ENCODE measurements at places on chromosomes 3 and 15.

- DNase-seq = no peak
Observed at GRCh38 chr15:78914027-78914764, 30.6 kb downstream of the CTSH start.

GRCh38 chr15:79160211-79160610, 69.6 kb upstream of the RASGRF1 start:
- DNase-seq = no peak

GRCh38 chr15:71708741-71709140, 101.6 kb upstream of the NR2E3 start:
- DNase-seq = no peak

DNA sequence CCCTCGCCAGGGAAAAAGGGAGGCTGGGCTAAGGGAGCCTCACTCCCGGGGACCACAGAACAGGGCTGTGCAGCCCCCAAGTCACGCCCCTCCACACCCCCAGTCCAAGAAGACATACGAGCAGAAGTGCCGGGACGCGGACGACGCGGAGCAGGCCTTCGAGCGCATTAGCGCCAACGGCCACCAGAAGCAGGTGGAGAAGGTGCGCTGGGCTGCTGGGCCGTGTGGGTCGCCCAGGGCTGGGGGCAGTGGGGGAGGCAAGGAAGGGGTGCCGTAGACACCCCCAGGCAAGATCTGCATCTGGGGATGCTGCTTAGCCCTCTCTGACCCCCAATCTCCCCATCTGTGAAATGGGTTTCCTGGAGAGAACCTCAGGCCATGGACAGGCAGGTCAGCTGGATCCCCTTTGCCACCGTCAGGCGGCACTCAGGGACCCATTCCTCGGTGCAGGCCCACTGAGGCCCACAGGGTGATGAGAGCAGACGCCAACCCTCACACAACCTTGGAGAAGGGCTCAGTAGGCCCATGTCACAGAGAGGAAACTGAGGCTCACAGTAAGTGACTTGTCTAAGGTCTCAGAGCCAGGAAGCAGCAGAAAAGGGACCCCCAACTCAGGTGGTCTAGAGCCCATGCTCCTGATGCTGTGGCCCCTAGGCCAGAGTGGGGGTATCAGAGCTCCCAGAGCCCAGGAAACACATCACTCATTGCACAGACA, 33.7 kb downstream of the PSTPIP1 start:
- DNase-seq = no peak

- DNase-seq = no peak
Observed at GRCh38 chr3:17551333-17551732, 191.1 kb downstream of the TBC1D5 start.

- DNase-seq = no peak
Observed at GRCh38 chr3:151426341-151426657, 34.6 kb downstream of the IGSF10 start.

- DNase-seq = no peak
Observed at GRCh38 chr3:78174821-78175220, 1134.9 kb downstream of the ROBO2 start.

DNA sequence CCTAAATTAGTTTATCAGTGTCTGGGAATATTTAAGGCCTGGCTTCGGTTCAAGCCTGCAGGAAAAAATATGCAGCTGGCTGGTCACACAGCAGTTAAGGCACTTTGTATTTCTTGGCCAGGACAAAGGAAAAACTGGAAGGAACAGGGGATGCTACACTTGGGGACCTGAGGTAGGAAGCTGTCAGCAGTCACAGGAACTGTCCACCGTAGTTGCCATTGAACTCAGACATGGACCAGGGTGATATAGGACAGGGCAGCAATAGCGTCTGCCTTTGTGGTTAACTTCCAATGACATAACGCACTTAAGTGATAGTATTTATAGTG, 49.1 kb downstream of the NR1D2 start:
- no peak for DNase-seq

DNA sequence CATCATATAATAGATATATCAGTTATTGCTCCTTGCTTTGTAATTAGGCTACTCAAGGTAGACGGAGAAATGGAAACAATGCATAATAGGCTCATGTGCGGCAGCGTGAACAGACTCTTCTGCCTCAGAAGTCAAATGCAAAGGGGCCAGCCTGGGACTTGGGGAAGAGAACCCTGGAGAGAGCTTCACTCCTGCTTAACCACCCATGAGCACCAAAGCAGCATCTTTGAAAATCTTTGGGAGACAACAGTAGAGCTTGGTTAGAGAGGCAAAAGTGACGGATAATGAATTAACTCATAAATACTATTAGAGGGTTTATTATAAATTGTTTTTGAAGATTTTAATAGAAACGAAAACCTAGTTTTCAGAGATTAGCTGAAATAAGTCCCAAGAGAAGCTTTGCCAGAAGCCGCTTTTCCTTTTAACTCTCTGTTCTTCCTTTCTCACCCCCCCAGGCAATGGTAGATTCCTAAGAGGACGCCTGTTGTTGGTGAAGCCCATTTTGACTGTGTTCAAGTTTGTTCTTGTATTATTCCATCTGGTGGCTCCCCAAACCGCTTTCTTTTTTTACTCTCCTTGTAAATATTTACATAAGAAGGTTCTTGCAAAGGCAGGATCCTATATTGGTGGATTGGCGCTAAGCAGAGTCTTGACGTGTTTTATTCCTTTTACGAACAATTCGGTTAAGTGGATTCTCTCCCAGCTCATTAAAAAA, 196.0 kb upstream of the TPRG1 start:
- no peak for DNase-seq

DNA sequence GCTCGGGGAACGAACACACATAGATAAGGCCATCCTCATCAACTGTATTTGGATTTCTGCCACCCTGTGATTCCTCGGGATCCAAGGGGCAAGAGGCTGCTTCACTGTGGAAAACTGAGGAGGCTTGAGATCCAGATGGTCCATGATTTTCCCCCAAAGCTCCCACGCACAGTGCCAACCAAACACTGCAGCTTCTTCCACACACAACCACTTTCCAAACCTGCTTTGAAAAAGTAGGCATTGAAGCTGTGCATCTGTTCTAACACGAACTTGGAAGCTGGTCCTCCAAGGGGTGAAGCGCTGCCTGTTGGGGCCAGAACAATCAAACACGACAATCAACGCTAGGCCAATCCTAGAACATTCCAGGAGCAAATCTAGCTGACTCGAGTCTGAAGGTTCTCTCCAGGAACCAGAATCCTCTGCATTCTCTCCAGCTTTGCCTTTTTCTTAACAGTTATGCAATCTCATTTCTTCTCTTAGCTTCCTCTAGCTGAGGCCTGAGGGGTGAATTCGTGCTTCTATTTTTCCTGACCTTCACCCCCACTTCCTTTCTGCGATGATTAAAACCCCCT, 104.4 kb downstream of the LRRK1 start:
- no peak for DNase-seq

- DNase-seq = no peak
Observed at GRCh38 chr3:16307832-16308531, 43.0 kb downstream of the OXNAD1 start.

Data from T-helper 1 cell (primary cell).